ENCODE measurements at places on chromosomes 11 and 22.

DNA sequence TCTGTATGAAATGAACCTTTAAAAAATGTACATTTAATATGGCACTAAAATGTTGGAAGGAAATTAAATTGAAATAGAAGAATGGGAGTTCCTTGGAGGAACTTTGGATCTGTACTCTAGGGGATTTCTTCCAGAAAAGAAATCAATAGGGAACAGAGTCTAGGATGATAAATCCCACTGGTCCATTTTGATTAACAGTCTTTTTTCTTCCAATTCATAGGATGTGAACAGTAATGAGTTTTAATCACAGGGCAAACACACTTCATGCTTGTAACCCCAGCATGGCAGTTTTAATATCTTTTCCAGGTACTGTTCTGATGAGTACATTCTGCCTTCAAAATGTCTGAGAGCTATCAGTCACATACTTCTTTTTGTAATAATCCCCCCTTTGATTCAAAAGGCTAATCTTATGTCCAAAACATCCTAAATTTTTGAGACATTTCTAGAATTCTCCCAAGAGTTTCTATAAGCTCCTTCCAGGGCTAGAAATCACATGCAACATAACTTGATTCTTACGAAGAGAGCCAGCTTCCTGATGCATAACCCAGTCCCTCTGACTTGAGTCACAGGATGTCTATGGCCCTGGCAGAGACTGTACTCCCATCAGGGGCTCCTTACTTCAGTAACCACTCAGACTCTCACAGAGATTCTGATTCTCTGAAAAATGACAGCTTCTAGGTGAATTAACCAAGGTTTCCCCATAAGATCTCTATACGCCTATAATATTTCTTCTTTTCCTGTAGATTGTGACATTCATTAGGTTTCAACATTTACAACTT, 112.9 kb downstream of the SLC36A4 start:
- H3K4me3 ChIP-seq: no peak overlapping the region
- no peaks in the 10 kb centered on the region for H3K4me1 ChIP-seq
- no peak overlapping the region for H3K27ac ChIP-seq
- DNase-seq: no peak

DNA sequence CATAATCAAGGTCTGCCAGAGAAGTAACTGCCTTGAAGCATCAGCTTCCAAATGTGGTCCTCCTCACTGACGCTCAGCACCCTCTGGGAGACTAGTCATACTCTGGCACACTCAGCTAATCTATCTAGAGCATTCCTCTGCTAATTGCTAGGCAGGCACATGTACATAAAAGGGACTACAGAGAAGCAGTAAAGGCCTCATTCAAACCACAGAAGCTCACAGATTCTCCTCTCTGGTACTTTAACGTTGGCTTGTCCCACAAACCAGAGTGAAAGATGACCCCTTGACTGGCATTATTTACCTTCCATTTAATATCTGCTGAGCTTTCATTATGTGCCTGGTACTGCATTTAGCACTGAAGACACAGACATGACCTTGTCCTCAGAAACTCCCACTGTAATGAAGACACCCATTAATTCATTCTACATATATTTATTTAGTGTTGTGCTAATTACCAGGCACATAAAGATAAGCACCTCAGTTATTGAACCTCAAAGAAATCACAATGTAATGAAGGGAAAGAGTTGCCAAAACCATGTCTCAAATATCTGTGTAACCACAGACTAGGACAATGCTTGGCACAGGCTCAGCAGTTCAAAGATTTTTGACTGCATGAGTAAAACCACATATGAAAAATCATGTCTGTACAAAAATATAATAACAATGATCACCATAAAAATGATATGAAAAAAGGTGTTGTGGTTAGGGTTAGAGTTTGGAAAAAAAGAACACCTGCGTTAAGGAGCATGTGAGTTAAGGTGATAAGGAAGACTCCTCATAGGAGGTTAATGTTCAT, 550.4 kb downstream of the DLG2 start:
- no peak overlapping the region for H3K4me3 ChIP-seq
- no peaks in the 10 kb centered on the region for H3K36me3 ChIP-seq
- no peaks in the 10 kb centered on the region for H3K27me3 ChIP-seq
- DNase-seq: no peak

DNA sequence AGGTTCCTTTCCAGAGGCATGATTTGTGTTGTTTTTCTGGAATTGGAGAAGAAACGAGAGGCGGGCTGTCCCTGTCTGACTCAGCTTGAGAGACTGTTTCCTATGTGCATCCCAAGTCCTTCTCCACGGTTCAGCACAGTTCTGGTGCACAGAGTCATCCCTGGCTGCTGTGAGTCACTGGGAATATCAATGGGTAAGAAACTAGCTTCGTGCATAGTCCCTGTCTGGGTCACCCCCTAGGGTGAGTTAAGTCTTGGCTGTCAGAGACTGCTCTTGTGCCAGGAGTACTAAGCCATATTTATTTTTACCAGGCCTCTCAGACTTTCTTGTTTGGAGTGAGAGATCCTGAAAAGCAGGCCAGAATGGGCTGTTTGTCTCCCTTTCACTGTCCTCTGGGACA, 2.4 kb upstream of the LRP4 start:
- no peak overlapping the region for H3K4me3 ChIP-seq
- H3K4me1 ChIP-seq: no peaks in the 10 kb centered on the region
- H3K36me3 ChIP-seq: no peaks in the 10 kb centered on the region
- DNase-seq: no peak

- H3K27me3 ChIP-seq: peaks cover 60% of the 10 kb centered on the region
- no peaks in the 10 kb centered on the region for H3K4me1 ChIP-seq
- DNase-seq: no peak
- H3K36me3 ChIP-seq: no peaks in the 10 kb centered on the region
Observed at GRCh38 chr11:27722953-27723344, 22.7 kb upstream of the BDNF start.

- H3K27ac ChIP-seq: no peak overlapping the region
- no peaks in the 10 kb centered on the region for H3K27me3 ChIP-seq
- no peaks in the 10 kb centered on the region for H3K36me3 ChIP-seq
- no peaks in the 10 kb centered on the region for H3K4me1 ChIP-seq
Observed at GRCh38 chr11:128872594-128872993, 5.5 kb upstream of the KCNJ1 start.

GRCh38 chr11:69481393-69481844, at the start of gene LINC01488:
Gene LINC01488, plus strand, starts transcription at chr11:69481663.
- no peak for DNase-seq
- H3K4me3 ChIP-seq: no peak within 1 kb of the TSS
- no peaks in the 10 kb centered on the region for H3K36me3 ChIP-seq

- H3K36me3 ChIP-seq: no peaks in the 10 kb centered on the region
- DNase-seq: no peak
- no peak overlapping the region for H3K4me3 ChIP-seq
- H3K27ac ChIP-seq: no peak overlapping the region
- no peaks in the 10 kb centered on the region for H3K27me3 ChIP-seq
- peaks cover 14% of the 10 kb centered on the region for H3K4me1 ChIP-seq
Observed at GRCh38 chr11:134226806-134227325, 2.4 kb downstream of the VPS26B start.

DNA sequence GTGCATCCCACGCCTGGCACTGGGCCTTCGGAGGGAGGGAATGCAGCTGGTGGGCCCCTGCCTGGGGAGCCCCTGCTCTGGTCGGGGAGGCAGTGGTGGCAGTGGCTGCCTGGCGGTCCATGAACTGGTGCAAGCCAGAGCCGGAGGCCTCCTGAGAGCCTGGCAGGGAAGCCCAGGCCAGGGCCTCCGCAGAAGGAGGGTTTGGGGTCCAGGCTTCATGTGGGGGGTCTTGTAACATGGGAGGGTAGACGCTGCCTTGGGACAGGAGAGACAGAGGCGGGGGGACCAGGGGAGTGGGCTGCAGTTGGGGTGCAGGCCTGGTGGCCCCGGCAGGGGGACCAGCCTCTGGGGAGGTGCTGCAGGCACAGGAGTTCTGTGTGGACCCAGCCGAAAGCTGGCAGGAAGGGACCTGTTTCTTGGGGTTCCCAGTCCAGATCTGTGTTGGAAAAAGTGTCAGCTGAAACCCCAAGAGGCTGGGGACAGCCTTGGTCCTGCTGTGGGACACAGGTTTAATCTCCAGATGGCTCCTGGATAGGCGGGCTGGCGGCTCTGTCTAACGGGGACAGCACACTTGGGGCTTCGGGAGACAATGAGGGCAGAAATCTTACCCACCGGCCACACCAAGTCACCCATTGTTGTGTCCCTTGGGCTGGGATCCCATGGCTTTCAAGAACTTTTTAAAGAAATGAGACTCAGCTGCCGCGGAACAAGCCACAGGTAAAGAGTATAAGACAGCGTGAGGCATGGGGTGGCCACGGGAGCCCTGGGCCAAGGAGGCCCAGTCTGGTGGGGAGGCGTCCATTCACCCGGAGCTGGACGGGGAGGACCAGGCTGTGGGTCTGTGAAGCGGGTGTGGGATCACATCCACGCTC, 73.5 kb downstream of the KCNQ1 start:
- no peaks in the 10 kb centered on the region for H3K27me3 ChIP-seq
- no peaks in the 10 kb centered on the region for H3K36me3 ChIP-seq
- peak; percentile 13 for DNase-seq
- no peaks in the 10 kb centered on the region for H3K4me1 ChIP-seq

GRCh38 chr22:40397396-40397795, 27.0 kb downstream of the SGSM3 start:
- peak overlapping the region; percentile 55 for H3K27ac ChIP-seq
- no peaks in the 10 kb centered on the region for H3K4me1 ChIP-seq
- H3K36me3 ChIP-seq: peaks cover 7% of the 10 kb centered on the region
- no peak for DNase-seq
